ENCODE measurements at places on chromosomes 6 and 20.

GRCh38 chr6:6734479-6735465, 146.3 kb downstream of the LY86 start:
- no peak for DNase-seq

- DNase-seq, result no peak
These were observed 46.1 kb downstream of the FKBP5 start for GRCh38 chr6:35642471-35643161.

DNA sequence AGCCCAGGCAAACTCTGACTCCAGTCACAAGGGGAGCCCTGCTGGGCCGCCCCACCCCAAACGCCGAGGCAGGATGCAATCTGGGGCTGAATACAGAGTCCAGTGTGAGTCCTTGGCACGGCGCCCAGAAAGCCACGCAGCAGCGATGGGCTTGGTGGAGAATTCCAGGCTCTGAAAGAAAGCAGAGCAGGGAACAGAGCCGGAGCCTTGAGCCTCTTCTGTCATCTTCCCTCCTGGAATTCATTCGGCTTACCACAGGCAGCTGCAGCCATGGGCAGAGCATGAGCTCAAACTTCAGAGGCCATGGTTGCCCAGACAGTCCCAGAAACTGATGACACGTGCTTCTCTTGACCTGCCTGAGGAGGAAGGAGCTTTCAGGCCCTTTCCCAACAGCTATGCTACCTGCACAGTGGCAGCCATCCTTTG, 441.1 kb upstream of the JARID2 start:
- no peak for DNase-seq

DNA sequence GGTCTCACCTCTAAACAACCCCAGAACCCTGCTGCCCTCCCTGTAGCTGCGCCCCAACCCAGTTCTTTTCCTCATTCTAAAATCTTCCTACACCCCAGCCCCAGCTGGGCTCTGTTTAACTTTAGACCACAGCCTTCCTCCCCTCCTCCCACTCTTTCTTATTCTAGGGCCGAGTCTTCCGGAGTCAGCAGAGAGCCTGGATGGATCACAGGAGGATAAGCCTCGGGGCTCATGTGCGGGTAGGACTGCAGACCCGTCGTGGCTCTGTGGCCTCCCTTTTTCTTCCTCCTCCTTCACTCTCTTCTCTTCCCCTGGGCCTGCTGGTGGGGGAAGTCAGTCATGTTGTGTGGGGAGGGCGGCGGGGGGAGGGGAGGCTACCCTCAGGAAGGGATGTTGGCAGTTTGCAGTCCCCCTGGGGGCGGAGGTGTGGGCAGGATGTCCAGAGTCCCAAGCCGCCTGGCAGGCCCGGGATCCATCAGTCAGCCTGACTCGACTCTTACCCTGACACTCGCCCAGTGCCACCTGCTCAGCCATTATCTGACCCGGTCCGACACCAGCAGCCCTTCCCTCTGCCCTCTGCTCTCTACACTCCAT, 8.1 kb downstream of the CAPN11 start:
- no peak for DNase-seq

DNA sequence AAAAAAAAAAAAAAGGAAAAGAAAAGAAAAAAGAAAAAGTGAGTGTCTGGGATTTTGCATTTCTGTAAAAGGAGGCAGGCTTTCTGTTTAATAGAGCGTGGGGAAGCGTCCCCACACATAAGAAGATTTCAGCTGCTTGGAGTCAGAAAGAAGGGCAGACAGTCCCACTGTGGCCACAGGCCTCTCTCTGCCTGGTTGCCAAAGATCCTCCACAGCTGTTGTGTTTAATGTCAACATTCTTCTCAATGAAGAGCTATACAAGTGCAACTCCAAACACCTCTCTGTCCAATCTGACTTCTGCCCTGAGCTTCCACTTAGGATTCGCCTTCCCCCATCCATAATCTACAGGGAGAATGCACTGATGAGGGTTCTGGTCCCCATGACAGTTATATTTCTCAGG, 64.3 kb upstream of the MLN start:
- no peak for DNase-seq

- no peak for DNase-seq
These were observed 432.8 kb downstream of the GJA1 start for GRCh38 chr6:121868206-121868605.

GRCh38 chr6:148543540-148543939, 200.9 kb downstream of the SASH1 start:
- no peak for DNase-seq

- DNase-seq, result no peak
These were observed 25.8 kb downstream of the SDHAF4 start for GRCh38 chr6:70592391-70593117.

DNA sequence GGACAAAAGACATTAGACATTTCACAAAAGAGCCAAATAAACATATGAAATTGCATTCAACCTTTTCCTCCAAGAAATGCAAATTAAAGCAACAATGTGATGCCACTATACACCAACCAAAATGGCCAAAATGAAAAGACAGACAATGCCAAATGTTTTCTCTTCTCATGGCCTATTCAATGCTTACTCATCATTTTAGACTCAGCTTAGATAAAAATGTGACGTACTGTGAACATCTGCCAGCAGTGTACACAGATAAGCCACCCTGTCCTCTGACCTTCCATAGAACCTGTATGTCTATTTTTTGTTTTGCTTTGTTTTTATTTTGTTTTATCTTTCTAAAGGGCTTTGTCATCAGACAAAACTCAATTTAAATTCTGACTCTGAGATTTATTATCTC, 385.2 kb downstream of the FRK start:
- DNase-seq, result no peak

- DNase-seq, result no peak
These were observed 3.0 kb downstream of the TCEA2 start for GRCh38 chr20:64065974-64066343.

GRCh38 chr20:5480824-5481600, 164.3 kb upstream of the PROKR2 start:
- DNase-seq, result no peak

DNA sequence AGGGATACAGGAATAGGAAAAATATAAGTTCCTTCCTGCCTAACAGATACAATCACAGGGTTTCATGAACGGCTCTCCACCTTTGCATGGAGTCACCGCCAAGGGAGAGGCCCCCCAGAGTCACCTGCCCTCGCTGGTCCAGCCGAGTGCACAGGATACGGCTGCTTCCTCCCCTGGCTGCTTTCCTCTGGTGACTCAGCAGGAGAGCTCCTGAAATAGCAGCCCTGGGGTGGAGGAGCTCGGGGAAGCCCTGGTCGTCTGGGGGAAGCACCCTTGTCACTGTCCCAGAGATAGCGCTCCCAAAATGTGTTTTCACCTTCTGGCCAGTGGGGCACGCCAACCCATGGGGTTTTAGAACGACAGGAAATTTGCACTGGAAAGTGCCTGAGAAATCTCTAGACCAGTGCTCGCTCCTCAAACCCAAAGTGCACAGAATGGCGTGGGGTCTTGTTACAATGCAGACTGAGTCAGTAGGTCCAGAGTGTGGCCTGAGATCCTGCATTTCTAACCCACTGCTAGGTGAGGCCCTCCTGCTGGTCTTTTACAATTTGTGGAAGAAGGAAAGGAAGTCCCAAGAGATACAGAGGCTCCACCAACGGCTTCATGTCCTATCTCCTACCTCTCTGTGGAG, 35.9 kb upstream of the FAM50B start:
- DNase-seq, result peak; percentile 12

GRCh38 chr6:44662461-44663121, 275.1 kb downstream of the CDC5L start:
- DNase-seq, result no peak

- DNase-seq, result no peak
These were observed 168.7 kb downstream of the BTBD3 start for GRCh38 chr20:12086359-12086758.

DNA sequence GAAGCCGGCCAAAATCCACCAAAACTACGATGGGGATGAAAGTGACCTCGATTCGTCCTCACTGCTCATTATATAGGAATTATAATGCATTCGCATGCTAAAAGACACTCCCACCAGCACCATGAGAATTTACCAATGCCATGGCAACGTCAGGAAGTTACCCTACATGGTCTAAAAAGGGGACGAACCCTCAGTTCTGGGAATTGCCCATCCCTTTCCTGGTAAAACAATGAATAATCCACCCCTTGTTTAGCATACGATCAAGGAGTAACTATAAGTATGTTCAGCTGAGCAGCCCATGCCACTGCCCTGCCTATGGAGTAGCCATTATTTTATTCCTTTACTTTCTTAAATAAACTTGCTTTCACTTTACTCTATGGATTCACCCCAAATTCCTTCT, 20.1 kb upstream of the FAM110A start:
- DNase-seq, result no peak

DNA sequence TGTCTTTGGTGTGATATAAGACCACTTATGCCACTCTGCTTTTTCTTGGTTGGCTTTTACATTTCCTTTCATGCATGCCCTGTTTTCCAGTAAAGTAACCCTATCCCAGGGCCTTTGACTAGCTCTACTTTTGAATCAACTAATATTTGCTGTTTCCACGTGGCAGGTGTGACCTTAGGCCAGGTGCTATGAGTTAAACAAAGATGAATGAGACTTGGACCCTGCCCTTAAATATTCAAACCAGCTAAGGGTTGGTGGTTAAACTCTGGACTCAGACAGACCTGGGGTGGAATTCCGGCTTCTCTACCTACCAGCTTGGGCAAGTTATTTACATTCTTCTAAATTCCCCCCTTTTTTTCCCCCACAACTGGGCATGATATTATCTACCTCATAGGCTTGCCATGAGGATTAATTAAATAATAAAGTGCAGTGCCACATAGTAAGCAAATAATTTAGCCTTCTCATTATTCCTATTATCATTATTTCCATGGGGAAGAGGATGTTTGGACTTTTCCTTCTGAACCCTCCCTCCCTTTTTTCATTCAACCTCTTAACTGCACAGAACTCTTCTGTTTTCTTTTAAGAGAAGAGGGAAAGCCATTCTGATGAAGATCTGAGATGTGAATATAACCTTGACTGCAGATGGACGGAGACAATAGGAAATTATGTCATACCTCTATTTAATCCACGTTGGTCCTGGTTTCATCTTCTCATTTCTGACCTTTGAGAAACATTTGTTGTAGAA, 143.6 kb upstream of the TNFAIP3 start:
- DNase-seq, result no peak

DNA sequence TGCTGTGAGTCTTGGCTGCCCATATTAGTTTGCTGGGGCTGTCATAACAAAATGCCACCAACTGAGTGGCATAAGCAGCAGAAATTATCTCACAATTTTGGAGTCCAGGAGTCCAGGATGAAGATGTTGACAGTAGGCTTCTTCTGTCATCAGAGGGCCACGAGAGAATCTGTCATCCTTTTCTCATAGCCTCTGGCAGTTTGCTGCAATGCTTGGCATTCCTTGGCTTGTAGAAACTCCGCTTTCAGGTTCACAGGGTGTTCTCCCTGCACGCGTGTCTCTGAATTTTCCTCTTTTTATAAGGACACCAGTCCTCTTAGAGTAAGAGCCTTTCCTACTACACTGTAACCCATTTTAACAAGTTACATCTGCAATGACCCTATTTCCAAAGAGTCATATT, 838.4 kb downstream of the TFAP2A start:
- DNase-seq, result no peak

- DNase-seq, result no peak
These were observed 220.8 kb upstream of the THEMIS start for GRCh38 chr6:128121610-128122009.

- no peak for DNase-seq
These were observed 85.4 kb downstream of the GRIK2 start for GRCh38 chr6:101478891-101479290.

GRCh38 chr6:157571269-157571668, 190.3 kb downstream of the ZDHHC14 start:
- DNase-seq, result no peak

DNA sequence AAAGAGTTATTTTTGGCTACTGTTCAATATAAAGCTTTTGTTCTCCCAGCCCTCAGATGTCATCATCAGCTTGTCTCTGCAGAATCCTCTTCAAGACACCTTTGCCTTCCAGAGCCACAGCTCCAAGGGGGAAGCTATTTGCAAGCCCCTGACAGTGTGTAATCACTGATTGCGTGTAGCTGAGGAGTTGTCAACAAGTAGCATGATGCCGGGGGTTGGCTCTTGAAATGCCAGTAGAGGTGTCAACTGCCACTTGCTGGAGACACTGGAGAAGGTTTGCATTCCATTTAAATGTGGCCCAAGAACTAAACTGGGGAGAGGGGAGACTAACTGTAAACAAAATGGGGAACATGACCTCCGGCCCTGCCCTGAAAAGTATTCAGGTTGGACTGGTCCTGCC, 44.3 kb upstream of the PDYN start:
- DNase-seq, result no peak

- DNase-seq, result peak; percentile 15
These were observed 142.4 kb downstream of the ZFP64 start for GRCh38 chr20:52049001-52049731.

- no peak for DNase-seq
These were observed 116.2 kb upstream of the GPR6 start for GRCh38 chr6:109861946-109862345.

GRCh38 chr6:118897386-118897785, 3.4 kb downstream of the ASF1A start:
- DNase-seq, result no peak

DNA sequence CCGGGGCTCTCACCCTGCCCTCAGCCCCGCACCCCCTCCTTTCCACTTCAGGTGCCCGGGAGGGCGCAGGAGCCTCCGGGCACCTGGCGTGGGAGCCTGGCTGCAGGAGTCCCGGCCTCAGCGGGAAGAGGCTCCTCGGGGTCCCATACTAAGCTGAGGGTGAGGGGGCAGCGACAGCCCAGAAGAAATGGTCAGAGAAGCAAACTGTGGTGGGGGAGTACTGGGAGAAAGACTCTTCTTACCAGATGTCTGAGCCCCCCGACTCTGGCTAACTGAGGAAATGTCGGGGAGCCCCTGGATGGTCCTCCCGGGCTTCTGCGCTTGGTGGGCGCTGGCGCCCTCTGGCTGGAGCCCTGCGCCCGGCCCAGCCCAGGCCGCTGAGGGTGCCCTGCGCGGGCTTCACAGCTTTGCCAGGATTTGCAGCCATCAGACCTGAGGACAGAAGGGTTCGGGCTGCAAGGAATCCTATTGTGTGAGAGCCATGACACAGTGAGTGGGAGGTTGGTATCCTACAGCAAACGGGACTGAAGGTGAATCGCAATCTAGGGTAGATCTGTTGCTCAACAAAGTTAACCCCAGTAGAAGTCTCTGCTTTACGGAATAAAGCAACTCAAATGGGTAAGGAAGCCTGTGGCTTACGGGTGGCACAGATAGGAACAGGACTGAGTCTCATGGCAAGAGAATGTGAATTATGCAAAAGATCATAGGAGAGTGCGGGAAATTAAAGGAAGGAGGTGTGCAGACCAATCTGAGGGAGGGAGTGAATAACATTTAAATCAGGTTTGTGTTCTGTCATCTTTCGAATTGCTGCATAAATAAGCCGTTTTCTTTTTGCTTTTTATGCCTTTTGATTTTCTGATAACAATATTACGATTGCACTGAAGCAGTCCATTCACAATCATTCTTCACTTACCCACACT, 639 bp upstream of the RCAN2 start:
- peak; percentile 57 for DNase-seq

- DNase-seq, result no peak
These were observed 97.7 kb downstream of the BTBD9 start for GRCh38 chr6:38542031-38542430.

- DNase-seq, result no peak
These were observed 236.1 kb downstream of the KCNQ5 start for GRCh38 chr6:72857791-72858585.
